Daoy (cell line): ENCODE measurements at places on chromosomes 6 and 20. TPM values are rescaled to one million over a fixed set of nuclear protein-coding genes. Genes with fewer than 3 reads are reported as not detected.
A peak's percentile ranks its signal among the peaks of the same experiment; 100 is the strongest.

The TOX2 gene
- total RNA-seq = 0.06 and 1.3 TPM in 2 replicates

DNA sequence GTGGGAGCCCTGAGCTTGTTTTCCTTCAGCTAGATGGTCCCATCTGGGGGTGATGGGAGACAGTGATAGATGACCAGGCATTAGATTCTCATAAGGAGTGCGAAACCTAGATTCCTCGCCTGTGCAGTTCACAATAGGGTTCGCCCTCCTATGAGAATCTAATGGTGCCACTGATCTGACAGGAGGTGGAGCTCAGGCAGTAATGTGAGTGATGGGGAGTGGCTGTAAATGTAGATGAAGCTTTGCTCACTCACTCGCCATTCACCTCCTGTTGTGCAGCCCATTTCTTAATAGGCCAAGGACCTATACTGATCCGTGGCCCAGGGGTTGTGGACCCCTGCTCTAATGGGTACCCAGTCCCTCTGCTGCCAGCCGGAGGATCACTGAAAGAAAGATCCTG is 20.7 kb upstream of the KCNB1 start:
- no peak for DNase-seq

GRCh38 chr6:122128445-122128844 is 271.0 kb upstream of the HSF2 start:
- DNase-seq = no peak

DNA sequence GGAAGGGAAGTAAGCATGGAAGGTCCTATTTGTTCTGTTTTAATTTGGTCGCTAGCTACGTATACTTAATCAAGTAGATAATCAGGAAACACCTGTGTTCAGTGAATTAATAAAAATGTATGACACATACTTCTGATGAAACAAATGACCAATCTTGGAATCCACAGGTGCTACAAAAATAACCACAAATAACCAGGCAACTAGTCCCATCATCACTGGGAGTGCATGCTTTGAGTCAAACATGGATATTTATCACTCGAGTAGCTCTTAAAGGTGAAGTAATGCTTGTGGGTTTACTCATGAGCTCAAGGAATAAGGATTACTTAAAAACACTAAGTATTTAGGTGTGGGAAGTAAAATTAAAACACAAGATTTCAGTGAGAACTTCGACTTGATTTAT is 285.6 kb upstream of the ID4 start:
- no peak for DNase-seq

DNA sequence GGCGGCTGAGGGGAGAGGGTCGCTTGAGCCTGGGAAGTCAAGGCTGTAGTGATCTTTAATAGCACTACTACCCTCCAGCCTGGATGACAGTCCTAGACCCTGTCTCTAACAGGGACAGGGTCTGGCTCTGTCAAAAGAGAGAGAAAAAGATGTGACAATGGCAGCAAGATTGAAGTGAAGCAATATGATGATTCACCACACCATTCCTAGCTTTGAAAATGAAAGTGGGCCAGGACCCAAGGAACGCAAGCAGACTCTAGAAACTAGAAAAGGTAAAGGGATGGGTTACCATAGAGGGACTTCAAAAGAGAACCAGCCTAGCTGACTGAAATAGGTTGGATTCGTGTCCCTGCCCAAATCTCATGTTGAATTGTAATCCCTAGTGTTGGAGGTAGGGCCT is 426.9 kb downstream of the HTR1B start:
- no peak for DNase-seq

GRCh38 chr6:38159596-38159995 is 340.1 kb downstream of the ZFAND3 start:
- no peak for DNase-seq

The PHACTR2 gene
- 14.6 and 30.3 TPM in 2 replicates for total RNA-seq

- DNase-seq = no peak
These were observed 174.7 kb upstream of the PROKR2 start for GRCh38 chr20:5491455-5491854.

DNA sequence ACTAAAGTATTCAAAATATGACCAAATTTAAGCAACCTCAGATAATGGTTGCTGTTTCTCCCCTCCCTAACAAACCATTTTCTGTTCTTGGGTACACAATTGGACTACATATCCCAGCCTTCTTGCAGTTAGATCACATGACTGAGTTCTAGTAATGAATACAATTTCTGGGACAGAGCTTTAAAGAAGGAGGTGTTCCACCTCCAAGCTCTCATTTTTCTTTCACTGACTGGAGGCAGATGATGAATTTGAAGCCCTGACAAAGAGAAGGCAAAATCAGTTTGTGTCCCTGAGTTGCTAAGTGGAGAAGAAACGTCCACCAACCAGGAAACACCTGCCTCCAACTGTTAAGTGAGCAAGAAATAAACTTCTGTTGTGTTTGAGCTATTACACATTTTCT is 117.2 kb downstream of the LCA5 start:
- no peak for DNase-seq

GRCh38 chr6:13559251-13559650 is 15.2 kb upstream of the SIRT5 start:
- DNase-seq = no peak

The SLC24A3 gene
- 0.06 TPM in 1 of 2 replicates, not detected in the other for total RNA-seq

DNA sequence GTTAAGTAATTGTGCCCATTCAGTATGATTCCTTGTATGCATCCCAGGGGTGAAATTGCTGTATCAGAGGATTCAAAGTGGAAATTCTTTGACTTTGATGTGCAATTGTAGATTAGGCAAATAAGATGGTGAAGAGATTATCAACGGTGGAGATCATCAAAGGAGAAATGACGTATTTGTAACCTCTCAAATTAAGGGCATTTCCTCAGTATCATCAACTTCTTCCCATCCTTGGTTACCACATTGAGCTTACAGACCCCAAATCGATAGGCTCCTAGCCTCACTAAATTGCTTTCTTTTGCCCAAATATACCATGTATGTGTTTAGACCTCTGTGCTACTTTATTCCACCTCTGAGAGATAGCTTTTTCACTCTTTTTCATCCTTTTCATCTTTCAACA is 213.1 kb upstream of the ZFP64 start:
- DNase-seq = no peak

- no peak for DNase-seq
These were observed 535.8 kb downstream of the TENT5A start for GRCh38 chr6:81216668-81217067.

The MTFR2 gene
- total RNA-seq = 10.1 and 26.0 TPM in 2 replicates

DNA sequence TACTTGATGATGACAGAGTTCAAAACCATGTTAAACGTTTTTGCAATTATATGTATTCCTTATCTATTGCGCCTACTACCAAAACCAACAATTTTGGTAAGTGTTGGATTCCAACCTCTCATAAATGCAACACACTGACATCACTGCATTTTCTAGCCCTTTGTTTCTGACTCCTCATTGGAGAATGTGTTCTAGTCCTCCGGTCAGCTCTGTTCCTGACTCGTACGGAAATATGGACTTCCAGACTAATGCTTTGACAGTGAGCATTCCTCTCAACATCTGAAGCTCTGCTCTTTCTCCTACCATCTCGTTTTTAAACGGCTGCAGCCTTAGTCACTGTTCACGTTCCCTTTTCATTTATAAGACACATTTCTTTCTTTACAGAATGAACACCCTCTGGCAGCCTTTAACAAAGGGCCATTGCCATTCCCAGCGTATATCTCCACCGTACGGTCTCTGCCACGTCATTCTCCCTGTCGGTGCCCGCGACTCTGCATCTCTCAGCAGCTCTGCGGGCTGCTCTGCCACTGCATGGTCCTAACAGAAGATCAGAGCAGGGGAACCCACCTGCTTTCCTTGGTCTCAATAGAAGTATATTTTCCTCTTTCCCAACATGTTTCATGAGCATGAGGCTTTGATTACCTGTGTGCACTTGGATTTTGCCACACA is 103.0 kb upstream of the SYNDIG1 start:
- no peak for DNase-seq

- no peak for DNase-seq
These were observed 113.7 kb upstream of the GGTLC1 start for GRCh38 chr20:24102290-24102689.

DNA sequence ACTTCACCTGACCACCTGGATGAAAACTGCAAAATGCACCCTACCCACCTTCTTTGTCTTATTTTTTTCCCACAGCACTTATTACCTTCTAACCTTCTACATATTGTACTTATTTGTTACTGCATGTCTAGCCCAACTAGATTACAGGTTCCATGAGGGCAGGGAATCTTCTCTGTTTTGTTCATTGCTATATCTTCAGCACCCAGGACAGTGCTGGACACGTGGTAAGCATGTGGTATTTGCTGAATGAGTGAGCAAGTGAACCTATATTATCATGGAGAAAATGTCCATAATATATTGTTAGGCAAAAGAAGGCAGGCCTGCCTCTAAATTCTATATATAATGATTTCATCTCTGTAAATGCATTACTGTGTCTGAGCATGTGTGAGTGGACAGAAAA is 107.0 kb downstream of the TRERF1 start:
- DNase-seq = no peak

The FOXQ1 gene
- 0.06 and 0.63 TPM in 2 replicates for total RNA-seq

DNA sequence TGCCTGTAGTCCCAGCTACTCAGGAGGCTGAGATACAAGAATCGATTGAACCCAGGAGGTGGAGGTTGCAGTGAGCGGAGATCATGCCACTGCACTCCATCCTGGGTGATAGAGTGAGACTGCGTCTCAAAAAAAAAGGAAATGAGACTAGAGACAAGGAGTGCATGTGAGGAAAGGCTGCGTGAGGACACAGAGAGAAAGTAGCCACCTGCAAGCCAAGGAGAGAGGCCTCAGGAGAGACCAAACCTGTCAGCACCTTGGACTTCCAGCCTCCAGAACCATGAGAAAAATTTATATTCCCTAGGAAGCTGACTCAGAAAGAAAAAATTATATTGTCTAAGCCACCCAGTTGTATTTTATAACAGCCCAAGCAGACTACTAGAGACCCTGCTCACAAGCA is 7.4 kb upstream of the BEND3 start:
- DNase-seq = no peak

The NRSN1 gene
- not detected in 2 replicates for total RNA-seq

DNA sequence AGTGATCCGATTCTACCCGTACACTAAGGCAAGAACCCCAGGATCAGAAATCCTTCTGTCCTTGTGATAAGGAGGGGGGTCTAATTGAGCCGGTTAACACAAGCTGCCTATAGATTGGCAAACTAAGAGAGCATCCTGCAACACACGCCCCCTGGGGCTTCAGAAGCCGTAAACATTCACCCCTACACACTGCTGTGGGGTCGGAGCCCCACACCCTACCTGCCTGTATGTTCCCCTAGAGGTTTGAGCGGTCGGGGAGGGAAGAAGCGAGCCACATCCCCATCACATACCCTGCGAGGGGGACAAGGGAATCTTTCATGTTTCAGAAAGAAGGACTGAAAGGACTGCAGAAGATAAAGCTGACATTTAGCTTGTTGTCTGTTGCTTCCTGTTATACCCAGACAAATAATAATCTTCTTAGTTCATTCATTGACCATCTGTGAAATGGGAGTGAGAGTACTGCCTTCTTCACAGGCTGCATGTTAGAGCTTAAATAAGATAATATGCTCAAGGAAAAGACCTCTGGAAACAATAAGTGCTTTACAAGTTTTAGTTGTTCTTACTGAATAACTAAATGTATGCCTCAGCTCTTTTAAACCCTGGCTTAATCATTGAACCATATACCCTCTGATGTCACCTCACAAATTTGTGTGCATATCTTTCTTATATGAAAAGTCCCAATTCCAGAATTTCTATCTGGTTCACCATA is 74.2 kb upstream of the RNF217 start:
- DNase-seq = no peak

The RPS21 gene
- 1,690 and 2,894 TPM in 2 replicates for total RNA-seq

- DNase-seq = no peak
These were observed 1.4 kb downstream of the PHF20 start for GRCh38 chr20:35773154-35773751.

DNA sequence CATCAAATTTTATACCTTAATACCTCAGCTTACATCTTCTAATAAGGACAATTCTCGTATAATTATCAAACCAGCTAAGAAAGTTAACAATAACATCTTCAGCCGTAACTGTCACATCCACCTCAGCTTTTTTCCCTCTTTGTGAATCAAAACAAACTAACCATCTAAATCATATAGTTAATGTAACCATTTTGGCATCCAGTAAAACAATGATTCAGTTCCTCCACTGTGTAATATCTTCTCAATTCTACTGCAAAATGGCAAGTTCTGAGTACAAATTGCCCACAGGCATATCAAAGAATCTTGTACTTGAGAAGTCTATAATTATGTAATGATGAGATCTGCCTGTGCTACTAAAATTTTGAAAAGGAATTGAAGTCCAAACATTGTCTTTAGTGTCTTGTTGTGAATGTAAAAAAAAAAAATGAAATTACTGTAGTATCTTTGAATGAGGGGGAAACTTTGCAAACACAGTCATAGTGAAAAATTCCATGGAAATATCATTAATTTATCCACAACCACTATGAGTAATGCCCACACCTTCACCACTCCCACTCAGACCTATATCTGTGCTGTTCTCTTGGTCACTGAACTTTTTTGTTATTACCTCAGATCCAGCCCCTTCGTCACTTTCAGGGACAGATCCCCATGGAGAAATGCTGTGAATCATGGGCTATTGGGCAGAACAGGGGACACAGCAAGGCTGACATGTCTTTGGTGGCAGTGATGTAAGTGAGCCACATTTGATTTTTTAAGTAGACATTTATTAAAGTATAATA is 178.6 kb upstream of the RAB32 start:
- peak; percentile 30 for DNase-seq

DNA sequence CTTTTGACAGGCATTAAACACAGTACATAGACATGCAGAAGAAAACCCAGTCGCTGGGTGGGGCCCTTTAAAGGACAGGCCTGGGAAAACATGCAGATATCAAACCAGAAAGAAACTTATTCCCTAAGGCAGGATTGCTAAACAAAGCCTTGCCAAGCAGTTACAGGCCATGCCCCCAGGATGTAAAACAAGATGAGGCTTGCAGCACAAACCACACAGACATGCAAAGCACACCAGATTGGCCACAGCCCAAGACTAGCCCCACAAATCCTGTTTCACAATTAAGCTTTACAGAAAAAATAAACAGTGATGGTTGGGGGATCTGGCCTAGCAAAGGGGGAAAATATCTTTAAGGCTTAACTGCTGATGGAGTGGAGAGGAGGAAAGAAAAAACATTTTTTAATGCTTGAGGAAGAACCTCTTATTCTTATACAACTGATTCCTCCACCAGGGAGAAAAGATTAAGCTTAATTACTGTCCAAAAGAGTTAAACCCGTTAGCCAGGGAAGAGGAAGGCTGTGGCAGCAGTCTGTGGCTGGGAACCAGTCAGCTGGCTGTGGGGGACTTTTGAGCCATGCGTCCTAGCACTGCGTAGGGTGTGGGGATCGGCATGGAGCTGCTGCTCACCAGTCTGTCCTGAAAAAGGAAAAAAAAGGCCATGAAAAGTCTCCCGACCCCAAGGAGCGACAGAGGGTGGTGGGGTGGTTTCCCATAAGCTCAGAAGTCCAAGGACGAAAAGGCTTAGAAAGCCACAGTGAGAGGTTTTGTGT is 28.4 kb downstream of the COL19A1 start:
- peak; percentile 70 for DNase-seq

GRCh38 chr20:3239026-3239866 is at the start of gene SLC4A11:
SLC4A11 (minus strand) TSS chr20:3239190; CDS start chr20:3239137, 53 bp downstream.
- peak; percentile 73 for DNase-seq

GRCh38 chr6:126614642-126615504 is 275.0 kb downstream of the CENPW start:
- no peak for DNase-seq
